ENCODE measurements at places on chromosomes 2 and 18.

- no peak for DNase-seq
Measured at GRCh38 chr18:38415811-38416210, 850.2 kb upstream of the CELF4 start.

DNA sequence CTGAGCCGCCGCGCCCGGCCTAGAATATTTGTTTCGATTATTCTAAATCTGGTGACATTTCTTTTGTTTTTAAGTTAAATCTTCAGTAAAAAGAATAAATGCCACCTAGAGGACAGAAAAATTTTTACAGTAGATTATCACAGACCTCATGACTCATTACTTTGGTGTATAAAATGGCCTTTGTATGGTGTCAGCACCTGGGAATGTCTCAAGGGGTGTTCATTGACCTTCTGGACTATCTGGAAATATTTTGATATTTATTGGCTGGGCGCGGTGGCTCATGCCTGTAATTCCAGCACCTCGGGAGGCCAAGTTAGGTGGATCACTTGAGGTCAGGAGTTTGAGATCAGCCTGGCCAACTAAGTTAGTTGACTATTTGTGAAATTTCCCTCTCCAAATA is 30.3 kb upstream of the SLC30A6 start:
- peak; percentile 81 for DNase-seq

DNA sequence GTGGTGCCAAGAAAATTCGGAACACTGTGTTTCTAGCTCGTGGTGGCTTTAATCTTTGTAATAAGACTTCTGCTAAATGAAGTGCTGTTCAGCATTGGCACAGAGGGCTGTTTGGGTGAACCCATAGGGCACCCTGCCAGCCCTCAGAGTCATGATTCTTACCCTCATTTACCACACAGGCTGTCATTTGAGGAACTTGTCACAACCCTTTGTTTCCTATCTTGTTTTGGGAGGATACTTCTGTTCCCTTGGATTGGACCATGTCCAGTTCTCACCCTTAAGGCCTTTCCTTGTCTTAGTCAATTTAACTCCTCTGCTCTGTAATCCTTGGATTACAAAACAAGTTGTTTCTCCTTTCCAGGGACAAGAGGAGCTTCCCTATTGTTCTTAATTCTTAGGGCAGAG is 225.7 kb downstream of the MTX2 start:
- no peak for DNase-seq

- no peak for DNase-seq
Measured at GRCh38 chr2:85215081-85215447, 81.9 kb downstream of the TCF7L1 start.

GRCh38 chr2:96129528-96130120 is 8.7 kb downstream of the ASTL start:
- DNase-seq = no peak

- DNase-seq = no peak
Measured at GRCh38 chr18:62862466-62862865, 147.1 kb downstream of the PHLPP1 start.
